Ascending aorta (tissue), 2 donors: ENCODE measurements at places on chromosomes 6 and 20. TPM values are rescaled to one million over a fixed set of nuclear protein-coding genes. Genes with fewer than 3 reads are reported as not detected.

Gene CLVS2
- not detected for total RNA-seq

Gene JAG1
- 101 TPM for total RNA-seq

Gene PIGU
- total RNA-seq, result 41.5 TPM

Gene DDO
- total RNA-seq, result 0.32 TPM

Gene DEFB132
- 0.32 TPM for total RNA-seq

Gene ACTL10
- 26.3 TPM for total RNA-seq

GRCh38 chr20:59149678-59150504, 13.7 kb upstream of the ZNF831 start:
- H3K36me3 ChIP-seq, result no peaks in the 10 kb centered on the region
- DNase-seq, result no peak
- H3K4me3 ChIP-seq, result no peak overlapping the region
- no peaks in the 10 kb centered on the region for H3K27me3 ChIP-seq
- H3K4me1 ChIP-seq, result peaks cover 34% of the 10 kb centered on the region
- peak overlapping the region; percentile 2 for H3K27ac ChIP-seq

- peaks cover 48% of the 10 kb centered on the region for H3K4me1 ChIP-seq
- H3K27me3 ChIP-seq, result no peaks in the 10 kb centered on the region
- H3K4me3 ChIP-seq, result peak overlapping the region; percentile 94
- peaks cover 31% of the 10 kb centered on the region for H3K36me3 ChIP-seq
- peak overlapping the region; percentile 99 for H3K27ac ChIP-seq
Observed at GRCh38 chr6:44227148-44227793, 3.9 kb downstream of the SLC29A1 start.

GRCh38 chr6:114367315-114367961, 24.6 kb upstream of the HS3ST5 start:
- no peak overlapping the region for H3K4me3 ChIP-seq
- H3K4me1 ChIP-seq, result no peaks in the 10 kb centered on the region
- no peaks in the 10 kb centered on the region for H3K36me3 ChIP-seq
- H3K27ac ChIP-seq, result no peak overlapping the region
- DNase-seq, result no peak

- peaks cover 29% of the 10 kb centered on the region for H3K4me1 ChIP-seq
- peak overlapping the region; percentile 47 for H3K27ac ChIP-seq
- no peak overlapping the region for H3K4me3 ChIP-seq
Observed at GRCh38 chr20:62381202-62381797, 5.6 kb upstream of the RPS21 start.

DNA sequence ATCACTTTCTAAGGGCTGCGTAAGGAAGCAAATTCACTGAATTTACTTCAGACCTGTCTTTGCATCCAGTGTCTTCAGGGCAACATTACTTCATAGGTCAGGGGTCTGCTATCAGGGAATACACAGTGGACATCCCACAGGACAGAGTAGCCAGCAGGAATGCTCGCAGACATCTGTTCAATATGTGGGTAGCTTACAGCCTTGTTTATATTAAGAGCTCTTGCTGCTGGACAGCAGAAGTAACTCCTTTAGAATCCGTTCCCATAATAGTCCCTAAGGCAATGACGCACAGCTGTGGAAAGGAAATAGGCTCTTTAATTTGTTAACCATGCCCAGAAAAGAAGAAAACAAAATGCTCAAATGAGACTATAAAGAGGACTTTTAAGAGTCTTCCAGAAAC, 198.7 kb downstream of the MOXD1 start:
- H3K27me3 ChIP-seq, result no peaks in the 10 kb centered on the region
- DNase-seq, result no peak
- H3K4me1 ChIP-seq, result no peaks in the 10 kb centered on the region
- peak overlapping the region; percentile 67 for H3K27ac ChIP-seq
- no peak overlapping the region for H3K4me3 ChIP-seq
- H3K36me3 ChIP-seq, result no peaks in the 10 kb centered on the region

DNA sequence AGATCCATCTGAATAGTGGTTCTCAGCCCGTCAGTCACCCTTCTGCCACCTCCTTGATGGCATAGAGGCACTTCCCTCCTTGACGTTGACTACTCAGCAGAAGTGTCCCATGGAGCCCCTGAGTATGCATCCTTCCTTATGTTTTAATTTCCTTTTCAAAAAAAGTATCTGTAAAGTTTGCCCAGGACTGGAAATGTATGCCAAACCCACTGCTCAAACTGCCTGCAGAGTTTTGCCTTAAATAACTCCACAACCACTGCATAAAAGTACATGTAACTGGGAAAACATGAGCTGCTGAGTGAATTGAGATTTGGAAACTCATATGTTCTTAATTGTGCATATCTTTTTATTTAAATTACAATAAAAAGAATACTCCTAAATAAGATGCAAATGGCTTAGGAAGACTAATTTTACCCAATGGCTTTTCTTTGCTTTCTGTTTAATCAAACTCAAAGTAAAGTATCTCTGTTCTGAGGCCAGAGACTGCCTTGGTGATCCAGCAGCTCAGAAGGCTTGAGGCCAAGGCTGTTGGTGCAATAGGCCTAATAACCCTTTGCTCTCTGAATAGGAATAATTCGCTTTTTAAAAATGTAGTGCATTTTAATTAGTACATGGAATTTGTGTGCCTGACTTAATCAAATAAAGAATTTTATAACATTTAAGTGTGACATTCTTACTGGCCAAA, 90.4 kb downstream of the FNDC1 start:
- DNase-seq, result no peak
- no peaks in the 10 kb centered on the region for H3K27me3 ChIP-seq
- no peak overlapping the region for H3K4me3 ChIP-seq
- H3K4me1 ChIP-seq, result peaks cover 22% of the 10 kb centered on the region

GRCh38 chr6:19811397-19812079, 25.6 kb upstream of the ID4 start:
- no peaks in the 10 kb centered on the region for H3K27me3 ChIP-seq
- no peaks in the 10 kb centered on the region for H3K4me1 ChIP-seq
- DNase-seq, result no peak
- no peak overlapping the region for H3K4me3 ChIP-seq
- H3K27ac ChIP-seq, result no peak overlapping the region

DNA sequence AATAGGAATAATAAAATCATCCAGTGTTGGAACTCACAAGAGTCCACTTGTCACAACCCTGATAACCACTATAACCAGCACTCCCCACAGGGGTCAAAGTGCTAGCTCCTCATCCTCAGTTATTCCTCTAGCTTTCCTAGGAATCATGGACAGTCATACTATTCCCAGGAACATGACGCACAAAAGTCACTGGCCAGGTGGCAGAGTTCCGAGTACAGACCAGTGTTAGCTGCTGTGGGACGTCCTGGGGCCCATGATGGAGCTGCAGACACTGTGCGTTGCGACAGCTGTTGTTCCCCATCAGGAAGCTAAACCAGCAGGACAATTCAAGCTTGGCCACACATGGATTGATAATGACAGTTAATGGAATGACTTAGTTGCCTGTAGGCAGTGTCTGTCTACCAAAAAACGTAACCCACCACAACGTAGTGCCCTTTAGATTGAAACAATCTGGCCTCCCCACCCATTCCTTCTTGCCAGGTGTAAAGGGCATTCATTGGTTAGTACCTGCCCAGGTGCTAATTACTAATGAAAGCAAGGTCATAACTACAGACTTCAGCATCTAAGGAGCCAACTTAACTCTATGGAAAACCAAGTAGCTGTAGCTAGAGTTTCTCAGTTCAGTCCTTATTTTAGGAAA, 17.4 kb downstream of the EZR start:
- no peak for DNase-seq
- H3K4me3 ChIP-seq, result no peak overlapping the region
- no peak overlapping the region for H3K27ac ChIP-seq
- no peaks in the 10 kb centered on the region for H3K36me3 ChIP-seq
- H3K27me3 ChIP-seq, result no peaks in the 10 kb centered on the region

DNA sequence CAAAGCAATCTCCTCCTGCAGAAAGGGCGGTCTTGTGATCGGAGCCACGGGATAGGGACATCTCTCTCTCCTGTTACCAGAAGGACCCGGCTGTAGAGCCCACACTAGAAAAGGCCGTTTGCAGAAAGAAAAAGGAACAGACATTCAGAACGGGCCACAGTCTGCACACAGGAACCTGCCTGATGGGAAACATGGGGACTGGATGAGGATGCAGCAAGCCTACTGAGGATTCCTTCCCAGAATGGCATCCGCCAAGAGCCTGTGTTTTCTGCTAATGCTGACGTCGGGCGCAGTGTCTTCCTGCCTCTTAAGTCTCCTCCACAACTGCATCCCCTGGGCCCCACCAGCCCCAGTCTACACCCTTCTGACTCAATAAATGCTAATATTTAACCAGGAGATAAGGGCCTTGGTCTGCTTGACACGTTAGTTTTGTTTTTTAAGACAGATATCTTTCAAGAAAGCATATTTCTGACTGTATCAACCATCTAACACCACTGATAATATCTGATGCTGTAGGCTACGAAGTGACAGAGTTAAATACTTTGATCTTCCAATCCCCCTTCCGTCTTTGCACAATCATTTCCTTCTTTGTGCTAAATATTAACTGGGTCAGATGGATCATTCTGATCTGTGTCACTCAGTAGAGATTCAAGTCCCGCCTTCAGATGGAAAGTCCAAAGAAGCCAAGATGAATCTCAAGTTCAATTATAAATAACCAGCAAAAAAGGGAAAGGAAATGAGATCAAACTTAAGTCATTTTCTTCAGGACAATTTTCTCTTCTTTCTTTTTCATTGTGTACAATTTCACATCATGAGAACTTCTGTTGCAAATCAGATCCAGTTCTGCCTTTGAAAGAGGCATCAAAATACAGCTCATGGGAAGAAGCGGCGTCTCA, 20.7 kb downstream of the FAM50B start:
- no peak overlapping the region for H3K4me3 ChIP-seq
- H3K36me3 ChIP-seq, result no peaks in the 10 kb centered on the region
- no peak overlapping the region for H3K27ac ChIP-seq
- H3K27me3 ChIP-seq, result no peaks in the 10 kb centered on the region
- no peak for DNase-seq

- no peaks in the 10 kb centered on the region for H3K4me1 ChIP-seq
- no peaks in the 10 kb centered on the region for H3K27me3 ChIP-seq
- DNase-seq, result no peak
- H3K36me3 ChIP-seq, result peaks cover 3% of the 10 kb centered on the region
Observed at GRCh38 chr6:16618962-16619361, 142.3 kb downstream of the ATXN1 start.

DNA sequence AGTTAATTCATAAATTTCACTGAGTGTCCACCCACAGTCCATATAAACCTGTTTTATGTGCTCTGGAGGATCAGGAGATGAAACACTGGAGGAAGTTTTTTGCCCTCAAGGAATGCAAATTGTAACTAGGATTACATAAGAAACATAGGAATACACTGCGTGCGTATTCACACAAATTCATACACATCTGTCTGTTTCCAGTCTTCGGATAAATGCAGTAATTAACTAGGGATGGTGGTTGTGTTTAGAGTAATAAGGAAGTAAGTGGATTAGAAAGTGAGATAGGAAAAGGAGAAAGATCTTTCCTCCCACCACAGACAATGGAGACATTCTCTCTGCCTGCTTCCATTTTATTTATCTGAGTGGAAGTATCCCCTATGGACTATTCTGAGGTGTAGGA, 35.7 kb upstream of the POPDC3 start:
- no peak for DNase-seq
- no peaks in the 10 kb centered on the region for H3K36me3 ChIP-seq
- H3K27me3 ChIP-seq, result no peaks in the 10 kb centered on the region
- H3K27ac ChIP-seq, result no peak overlapping the region
- no peak overlapping the region for H3K4me3 ChIP-seq

GRCh38 chr6:132482581-132482980, 30.3 kb downstream of the STX7 start:
- no peaks in the 10 kb centered on the region for H3K27me3 ChIP-seq
- peaks cover 12% of the 10 kb centered on the region for H3K4me1 ChIP-seq
- DNase-seq, result no peak
- no peak overlapping the region for H3K27ac ChIP-seq

DNA sequence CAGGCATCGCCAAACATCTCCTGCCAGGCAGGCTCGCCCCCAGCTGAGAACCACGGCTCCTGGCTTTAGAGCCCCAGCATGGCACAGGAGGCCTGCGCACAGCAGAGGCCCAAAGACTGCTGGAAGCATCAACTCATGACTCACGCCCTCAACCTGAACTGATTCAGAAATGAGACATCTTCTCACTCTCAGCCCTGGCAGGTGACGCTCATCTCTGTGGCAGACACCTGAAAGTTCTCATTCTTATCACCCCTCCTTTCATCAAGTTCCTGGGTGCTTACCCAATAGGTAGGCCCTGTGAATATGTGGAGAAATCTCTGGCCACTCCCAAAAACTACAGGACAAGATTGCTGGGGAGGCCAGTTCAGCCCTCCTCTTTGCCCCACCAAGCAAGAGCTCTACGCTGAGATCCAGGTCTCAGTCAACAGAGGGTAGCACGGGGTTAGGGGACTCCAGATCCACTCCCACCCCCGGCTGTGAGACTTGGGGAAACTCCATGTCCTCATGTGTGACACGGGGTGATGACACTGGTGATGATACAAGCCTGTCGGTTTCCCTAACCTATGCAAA, 11.3 kb downstream of the NFATC2 start:
- H3K27me3 ChIP-seq, result no peaks in the 10 kb centered on the region
- H3K4me1 ChIP-seq, result peaks cover 7% of the 10 kb centered on the region
- H3K27ac ChIP-seq, result peak overlapping the region; percentile 76
- DNase-seq, result peak; percentile 61
- no peak overlapping the region for H3K4me3 ChIP-seq

DNA sequence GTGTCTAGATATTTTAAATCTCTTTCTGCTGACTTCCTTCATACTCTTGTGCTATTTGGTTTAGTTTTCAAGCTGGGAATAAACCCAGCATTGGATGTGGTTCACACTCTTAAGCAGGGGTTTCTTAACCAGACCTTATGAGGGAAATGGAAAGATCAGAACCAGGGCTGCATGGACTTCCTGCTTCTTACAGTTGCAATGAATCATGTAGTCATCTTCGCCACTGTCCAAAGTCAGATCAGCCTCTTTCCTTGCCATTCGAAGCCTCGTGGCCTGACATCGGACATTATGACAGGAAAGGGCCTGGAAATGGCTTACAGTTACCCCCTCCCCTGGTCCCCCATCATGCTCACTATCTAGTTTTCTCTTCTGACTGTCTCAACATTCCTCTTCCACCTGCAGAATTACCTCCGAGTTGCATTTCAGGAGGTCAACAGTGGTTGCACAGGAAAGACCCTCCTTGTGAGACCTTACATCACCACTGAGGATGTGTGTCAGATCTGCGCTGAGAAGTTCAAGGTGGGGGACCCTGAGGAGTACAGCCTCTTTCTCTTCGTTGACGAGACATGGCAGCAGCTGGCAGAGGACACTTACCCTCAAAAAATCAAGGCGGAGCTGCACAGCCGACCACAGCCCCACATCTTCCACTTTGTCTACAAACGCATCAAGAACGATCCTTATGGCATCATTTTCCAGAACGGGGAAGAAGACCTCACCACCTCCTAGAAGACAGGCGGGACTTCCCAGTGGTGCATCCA, 16.8 kb upstream of the NAA20 start:
- no peaks in the 10 kb centered on the region for H3K27me3 ChIP-seq
- H3K27ac ChIP-seq, result peak overlapping the region; percentile 47
- no peak for DNase-seq
